ENCODE measurements at places on chromosomes 2 and 18.
A peak's percentile ranks its signal among the peaks of the same experiment; 100 is the strongest.

GRCh38 chr2:122180972-122181371 lies 425.5 kb downstream of the TSN start:
- no peak overlapping the region for H3K27ac ChIP-seq
- H3K36me3 ChIP-seq, result no peaks in the 10 kb centered on the region
- no peak for DNase-seq
- H3K27me3 ChIP-seq, result peaks cover 14% of the 10 kb centered on the region
- H3K4me3 ChIP-seq, result no peak overlapping the region

DNA sequence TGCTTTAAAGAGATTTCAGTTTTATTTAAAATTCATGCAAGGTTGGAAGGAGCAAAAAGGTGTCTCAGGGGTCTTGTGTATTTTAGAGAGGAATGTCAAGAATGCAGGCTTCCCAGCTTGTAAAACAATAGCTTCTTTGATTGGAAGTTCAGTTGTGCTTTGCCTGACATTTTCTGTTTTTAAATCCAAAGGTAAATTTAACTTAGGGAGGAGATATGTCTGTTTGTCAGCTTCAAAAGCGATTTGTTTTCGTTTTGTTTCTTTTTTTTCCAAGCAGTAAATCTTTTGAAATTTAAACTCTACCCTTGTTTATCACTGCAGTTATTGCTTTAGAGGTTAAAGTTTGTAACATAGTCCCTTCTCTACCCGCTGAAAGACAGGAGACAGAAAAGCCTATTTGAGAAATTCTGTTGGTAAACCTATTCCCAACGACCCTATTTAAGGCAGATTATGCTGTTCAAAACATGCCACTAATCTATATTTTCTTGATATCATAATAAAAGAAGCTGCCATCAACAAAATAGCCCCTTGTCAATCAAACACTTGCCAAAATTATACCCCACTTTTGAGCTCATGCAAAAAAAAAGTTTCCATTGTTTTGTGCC lies 639.6 kb downstream of the IRS1 start:
- no peaks in the 10 kb centered on the region for H3K27me3 ChIP-seq
- no peak for DNase-seq
- H3K4me1 ChIP-seq, result peaks cover 30% of the 10 kb centered on the region
- H3K36me3 ChIP-seq, result no peaks in the 10 kb centered on the region

DNA sequence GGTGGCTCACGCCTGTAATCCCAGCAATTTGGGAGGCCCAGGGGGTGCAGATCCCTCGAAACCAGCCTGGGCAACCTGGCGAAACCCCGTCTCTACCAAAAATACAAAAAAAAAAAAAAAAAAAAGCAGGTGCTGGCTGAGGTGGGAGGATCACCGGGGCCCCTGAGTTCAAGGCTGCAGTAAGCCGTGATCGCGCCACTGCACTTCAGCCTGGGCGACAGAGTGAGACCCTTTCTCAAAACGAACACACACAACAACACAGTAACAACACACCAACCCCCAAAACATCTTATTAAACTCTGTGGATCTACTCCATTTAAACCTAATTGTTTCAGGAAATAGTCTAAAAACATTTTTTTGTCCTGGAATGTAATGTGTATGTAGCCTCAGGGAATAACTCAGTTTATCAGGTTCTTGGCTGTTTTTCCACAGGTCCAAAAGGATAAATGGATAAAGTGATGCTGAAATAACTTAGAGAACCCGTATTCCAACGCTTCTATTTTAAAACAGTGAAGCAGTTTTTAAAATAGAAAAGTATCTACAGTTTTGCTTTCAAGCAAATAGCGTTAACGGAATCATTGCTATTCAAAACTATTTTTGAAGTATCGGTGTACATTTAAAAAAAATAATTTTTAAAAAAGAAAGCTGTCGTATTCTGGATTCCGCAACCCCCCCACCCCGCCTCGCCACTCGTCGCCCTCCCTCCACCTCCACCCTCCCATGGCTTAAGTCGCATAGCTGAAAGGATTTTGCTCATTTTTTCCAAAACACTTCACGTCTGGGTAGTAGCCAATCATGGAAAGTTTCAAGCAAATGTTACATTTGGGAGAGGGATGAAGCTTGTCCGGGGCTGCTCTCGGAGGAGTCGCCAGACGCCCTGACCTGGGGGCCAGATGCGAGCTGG lies 895 bp upstream of the GLS start:
- H3K36me3 ChIP-seq, result no peaks in the 10 kb centered on the region

DNA sequence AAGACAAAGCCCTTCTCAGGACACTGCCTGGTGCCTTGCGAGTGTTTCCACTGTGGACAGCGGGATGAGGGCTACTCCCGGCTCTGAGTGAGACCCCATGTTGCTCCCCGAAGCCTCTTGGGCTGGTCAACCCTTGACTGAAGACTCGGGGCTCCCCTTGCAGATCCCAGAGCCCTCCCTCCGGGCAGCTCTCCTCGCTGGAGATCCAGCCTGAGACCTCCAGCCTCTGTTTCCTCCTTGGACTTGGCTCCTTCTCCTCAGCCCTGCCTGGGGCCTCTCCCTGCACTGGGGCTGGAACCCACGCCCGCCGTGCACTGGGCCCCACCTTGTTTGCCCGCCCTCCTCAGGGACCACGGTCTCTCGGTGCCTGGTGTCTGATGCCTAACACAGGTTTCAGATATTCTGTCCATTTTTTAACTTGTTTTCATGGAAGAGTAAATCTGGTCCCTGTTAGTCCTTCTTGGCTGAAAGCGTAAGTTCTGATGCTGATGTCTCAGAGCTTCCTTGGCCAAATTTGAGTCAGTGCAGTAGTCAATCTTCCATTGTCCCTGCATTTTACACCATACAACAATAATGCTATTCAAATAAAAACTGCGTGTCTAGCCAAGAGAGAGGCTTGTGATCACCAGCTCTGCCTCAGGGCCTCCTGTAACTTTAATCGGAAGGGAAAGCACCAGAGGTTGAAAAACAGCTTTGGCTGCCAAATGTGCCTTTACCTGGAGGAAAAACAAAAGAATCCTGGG lies 139.3 kb upstream of the CTDP1 start:
- no peak overlapping the region for H3K4me3 ChIP-seq
- no peak for DNase-seq
- no peaks in the 10 kb centered on the region for H3K4me1 ChIP-seq
- no peaks in the 10 kb centered on the region for H3K36me3 ChIP-seq

GRCh38 chr2:128160616-128161275 lies 69.7 kb downstream of the UGGT1 start:
- peaks cover 6% of the 10 kb centered on the region for H3K4me1 ChIP-seq
- H3K4me3 ChIP-seq, result no peak overlapping the region
- peaks cover 29% of the 10 kb centered on the region for H3K36me3 ChIP-seq
- DNase-seq, result no peak
- H3K27ac ChIP-seq, result peak overlapping the region; percentile 28

GRCh38 chr2:29733213-29733612 lies 188.2 kb downstream of the ALK start:
- H3K27ac ChIP-seq, result no peak overlapping the region
- H3K4me1 ChIP-seq, result peaks cover 8% of the 10 kb centered on the region
- no peaks in the 10 kb centered on the region for H3K36me3 ChIP-seq
- H3K27me3 ChIP-seq, result peaks cover 26% of the 10 kb centered on the region
- no peak for DNase-seq
- H3K4me3 ChIP-seq, result no peak overlapping the region

GRCh38 chr2:229027353-229028105 lies 243.6 kb downstream of the PID1 start:
- no peaks in the 10 kb centered on the region for H3K27me3 ChIP-seq
- H3K4me1 ChIP-seq, result no peaks in the 10 kb centered on the region
- no peaks in the 10 kb centered on the region for H3K36me3 ChIP-seq
- DNase-seq, result no peak
- H3K27ac ChIP-seq, result no peak overlapping the region

- DNase-seq, result no peak
- no peaks in the 10 kb centered on the region for H3K36me3 ChIP-seq
- peaks cover 98% of the 10 kb centered on the region for H3K27me3 ChIP-seq
- H3K4me3 ChIP-seq, result peak overlapping the region; percentile 43
- H3K4me1 ChIP-seq, result peaks cover 22% of the 10 kb centered on the region
Observed at GRCh38 chr2:45004562-45005191, 4.6 kb downstream of the SIX2 start.

GRCh38 chr2:174247474-174248186 lies 702 bp downstream of the OLA1 start:
- no peaks in the 10 kb centered on the region for H3K27me3 ChIP-seq
- peaks cover 6% of the 10 kb centered on the region for H3K36me3 ChIP-seq
- H3K4me3 ChIP-seq, result peak overlapping the region; percentile 85
- DNase-seq, result no peak
- peak overlapping the region; percentile 92 for H3K27ac ChIP-seq

GRCh38 chr18:26425148-26425531 lies 123.2 kb downstream of the KCTD1 start:
- H3K27me3 ChIP-seq, result no peaks in the 10 kb centered on the region
- H3K4me3 ChIP-seq, result no peak overlapping the region
- H3K36me3 ChIP-seq, result no peaks in the 10 kb centered on the region
- peaks cover 25% of the 10 kb centered on the region for H3K4me1 ChIP-seq

DNA sequence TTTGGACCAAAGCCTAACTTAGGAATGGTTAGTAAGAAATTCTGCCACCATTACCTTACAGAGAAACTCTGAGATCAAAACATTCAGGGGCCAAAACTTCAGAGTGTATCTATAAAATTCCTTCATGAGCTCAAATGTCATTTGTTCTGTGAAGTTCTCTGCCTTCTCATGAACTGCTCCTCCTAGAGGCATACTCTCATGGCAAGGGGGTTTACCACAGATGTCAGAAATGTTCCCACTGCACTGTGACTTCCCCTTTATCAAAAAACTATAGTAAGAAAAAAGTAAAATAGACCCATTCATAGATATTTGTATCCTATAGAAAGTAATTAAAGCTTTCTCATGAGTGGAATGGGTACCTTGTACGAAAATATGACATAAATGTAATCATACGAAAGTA lies 68.5 kb downstream of the USP40 start:
- no peak for DNase-seq
- H3K4me1 ChIP-seq, result peaks cover 13% of the 10 kb centered on the region
- H3K36me3 ChIP-seq, result peaks cover 54% of the 10 kb centered on the region
- no peak overlapping the region for H3K27ac ChIP-seq
- H3K27me3 ChIP-seq, result no peaks in the 10 kb centered on the region

- no peak overlapping the region for H3K4me3 ChIP-seq
- no peaks in the 10 kb centered on the region for H3K27me3 ChIP-seq
- DNase-seq, result no peak
- H3K4me1 ChIP-seq, result peaks cover 16% of the 10 kb centered on the region
- H3K36me3 ChIP-seq, result no peaks in the 10 kb centered on the region
Observed at GRCh38 chr2:173414823-173415322, 60.2 kb downstream of the CDCA7 start.

- H3K36me3 ChIP-seq, result no peaks in the 10 kb centered on the region
- no peak overlapping the region for H3K27ac ChIP-seq
- H3K4me3 ChIP-seq, result no peak overlapping the region
Observed at GRCh38 chr18:42839408-42839807, 276.1 kb downstream of the RIT2 start.

GRCh38 chr2:205409411-205409810 lies 272.9 kb upstream of the NRP2 start:
- H3K36me3 ChIP-seq, result no peaks in the 10 kb centered on the region
- no peak overlapping the region for H3K4me3 ChIP-seq
- H3K4me1 ChIP-seq, result peaks cover 20% of the 10 kb centered on the region
- DNase-seq, result no peak
- peak overlapping the region; percentile 19 for H3K27ac ChIP-seq

GRCh38 chr2:36371928-36372391 lies 16.4 kb downstream of the CRIM1 start:
- H3K27ac ChIP-seq, result peak overlapping the region; percentile 89
- no peaks in the 10 kb centered on the region for H3K27me3 ChIP-seq
- H3K4me1 ChIP-seq, result peaks cover 88% of the 10 kb centered on the region
- no peak overlapping the region for H3K4me3 ChIP-seq
- DNase-seq, result no peak

DNA sequence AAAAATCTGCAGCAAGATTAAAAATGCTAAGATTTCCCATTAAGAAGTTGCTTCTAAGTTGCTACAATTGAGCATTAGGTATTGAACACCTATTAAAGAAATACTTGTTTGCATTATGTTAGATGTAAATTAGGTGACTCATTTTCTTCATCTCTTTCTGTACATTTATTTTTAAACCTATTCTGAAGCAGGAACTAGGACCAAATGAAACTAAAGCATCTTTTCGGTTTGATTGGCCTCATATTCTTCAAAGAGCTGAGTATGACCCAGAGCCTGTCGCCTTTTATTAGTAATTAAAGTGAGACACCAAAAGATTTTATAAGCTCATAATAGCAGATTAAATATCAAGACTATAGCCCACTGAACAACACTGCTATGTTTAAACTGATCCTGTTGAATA lies 83.4 kb upstream of the ZEB2 start:
- peaks cover 20% of the 10 kb centered on the region for H3K4me1 ChIP-seq
- H3K27ac ChIP-seq, result no peak overlapping the region
- H3K4me3 ChIP-seq, result no peak overlapping the region
- no peak for DNase-seq
- H3K27me3 ChIP-seq, result no peaks in the 10 kb centered on the region

DNA sequence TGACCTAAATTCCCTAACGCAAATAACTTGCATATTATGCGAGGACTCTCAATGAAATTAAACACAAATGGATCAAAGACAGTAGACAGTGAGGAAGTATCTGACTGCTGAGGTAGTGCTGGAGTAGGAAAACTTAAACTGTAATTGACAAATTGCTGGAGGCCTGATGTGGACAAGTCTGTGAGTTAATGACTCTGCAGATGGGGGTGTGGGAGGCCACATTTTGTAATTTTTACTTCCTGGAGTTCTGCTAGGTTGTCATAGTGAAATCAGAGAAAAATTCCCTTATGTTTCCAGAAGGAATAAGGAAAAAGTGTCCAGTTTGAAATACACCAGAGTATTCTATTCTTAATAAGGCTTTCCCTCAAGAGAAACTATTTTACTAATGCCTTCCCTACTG lies 333.0 kb upstream of the CNTNAP5 start:
- H3K36me3 ChIP-seq, result no peaks in the 10 kb centered on the region
- peaks cover 5% of the 10 kb centered on the region for H3K4me1 ChIP-seq
- no peak overlapping the region for H3K4me3 ChIP-seq
- no peaks in the 10 kb centered on the region for H3K27me3 ChIP-seq
- H3K27ac ChIP-seq, result no peak overlapping the region

- no peak for DNase-seq
- H3K27me3 ChIP-seq, result peaks cover 79% of the 10 kb centered on the region
- H3K4me1 ChIP-seq, result no peaks in the 10 kb centered on the region
- no peak overlapping the region for H3K4me3 ChIP-seq
Observed at GRCh38 chr2:29295845-29296244, 180.6 kb downstream of the CLIP4 start.

GRCh38 chr2:237627441-237628246 lies at the start of gene LRRFIP1:
Gene LRRFIP1, plus strand, starts transcription at chr2:237627587. Its CDS starts 58 bp downstream, at chr2:237627645.
- peak within 1 kb of the TSS; percentile 80 for H3K4me3 ChIP-seq
- H3K4me1 ChIP-seq, result peaks cover 10% of the 10 kb centered on the region
- H3K27me3 ChIP-seq, result peaks cover 6% of the 10 kb centered on the region
- DNase-seq, result peak; percentile 40
- H3K27ac ChIP-seq, result peak within 1 kb of the TSS; percentile 57
- peaks cover 7% of the 10 kb centered on the region for H3K36me3 ChIP-seq

DNA sequence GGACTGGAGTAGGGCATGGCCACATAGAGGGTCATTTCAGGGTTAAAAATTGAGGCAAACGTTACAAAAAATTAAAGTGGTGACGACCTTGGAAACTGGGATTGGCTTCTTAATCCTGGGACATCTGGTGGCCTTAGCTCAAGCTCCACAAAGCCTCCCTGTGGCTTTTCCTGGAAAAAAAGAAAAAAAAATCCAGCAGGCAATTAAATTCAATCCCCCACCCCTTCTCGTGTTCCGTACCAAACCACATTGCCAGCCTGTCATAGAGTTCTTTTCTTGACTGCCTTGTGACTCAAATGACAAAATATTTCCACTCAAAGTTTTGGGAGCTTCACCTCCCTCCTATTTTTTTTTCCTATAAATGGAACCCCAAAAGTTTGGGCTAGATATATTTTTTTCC lies 195.6 kb downstream of the HRH4 start:
- no peak for DNase-seq
- H3K36me3 ChIP-seq, result no peaks in the 10 kb centered on the region
- H3K27me3 ChIP-seq, result no peaks in the 10 kb centered on the region
- peaks cover 33% of the 10 kb centered on the region for H3K4me1 ChIP-seq

Measured in mesothelial cell of epicardium (in vitro differentiated cells).